ENCODE measurements at places on chromosomes 1 and 21. TPM values are rescaled to one million over a fixed set of nuclear protein-coding genes. Genes with fewer than 3 reads are reported as not detected.

The FMOD gene
- 258 TPM for total RNA-seq

The AKR7A3 gene
- 1.3 TPM for total RNA-seq

The HSD3B1 gene
- 0.53 TPM for total RNA-seq

The HSF2BP gene
- total RNA-seq: 1.2 TPM

The KLHDC8A gene
- total RNA-seq: 0.22 TPM

The MX2 gene
- 0.93 TPM for total RNA-seq

The RGS13 gene
- 0.89 TPM for total RNA-seq

The DTL gene
- total RNA-seq: 8.2 TPM

The PLA2G2A gene
- total RNA-seq: 0.35 TPM

The RC3H1 gene
- 21.6 TPM for total RNA-seq

The HYI gene
- total RNA-seq: 22.2 TPM

The HSPA6 gene
- total RNA-seq: 0.49 TPM

The TMEM240 gene
- 3.5 TPM for total RNA-seq

The OPTC gene
- total RNA-seq: not detected

All from muscle of leg (tissue), 16 donors.